ENCODE measurements at places on chromosomes 1 and 21. TPM values are rescaled to one million over a fixed set of nuclear protein-coding genes. Genes with fewer than 3 reads are reported as not detected.

DNA sequence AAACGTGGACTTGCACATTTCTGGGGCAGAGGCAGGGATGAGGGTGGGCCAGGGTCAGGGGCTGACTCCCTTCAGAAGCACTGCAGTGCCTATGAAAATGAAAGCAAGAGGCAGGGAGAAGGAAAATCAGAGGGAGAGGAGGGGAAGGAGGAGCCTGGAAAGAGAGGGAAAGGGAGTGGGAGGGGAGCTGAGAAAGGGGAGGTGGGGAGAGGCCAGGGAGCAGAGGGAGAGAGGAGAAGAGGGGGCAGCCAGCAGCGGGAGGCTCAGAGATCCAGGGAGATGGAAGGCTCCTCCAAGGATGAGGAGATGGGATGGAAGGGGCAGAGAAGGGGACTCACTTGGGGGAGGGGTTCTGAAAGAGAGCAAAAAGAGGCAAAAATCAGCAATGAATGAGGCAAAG is 96.3 kb upstream of the KLHDC7A start:
- no peak for DNase-seq

Gene BSND
- total RNA-seq, result not detected

Gene FCER1G
- total RNA-seq, result not detected

Gene SYCP1
- not detected for total RNA-seq

Gene PYHIN1
- not detected for total RNA-seq
